Esophagus (tissue), 2 donors: ENCODE measurements at places on chromosomes 6 and 20. TPM values are rescaled to one million over a fixed set of nuclear protein-coding genes. Genes with fewer than 3 reads are reported as not detected.

The SIRPB2 gene
- polyA plus RNA-seq, result 0.41 TPM

The CENPW gene
- polyA plus RNA-seq, result 62.3 TPM

The DUSP15 gene
- polyA plus RNA-seq, result 0.55 TPM

The LHFPL5 gene
- not detected for polyA plus RNA-seq

The GPRC6A gene
- not detected for polyA plus RNA-seq

The SLC17A9 gene
- polyA plus RNA-seq, result 3.3 TPM

The PRSS35 gene
- polyA plus RNA-seq, result not detected

The TSPO2 gene
- 0.04 TPM for polyA plus RNA-seq

The TXLNB gene
- polyA plus RNA-seq, result 0.16 TPM

The LZTS3 gene
- polyA plus RNA-seq, result 1.8 TPM

The EYA2 gene
- polyA plus RNA-seq, result 23.6 TPM

The PRL gene
- polyA plus RNA-seq, result not detected

The WFDC2 gene
- 6.1 TPM for polyA plus RNA-seq

The CLPSL1 gene
- polyA plus RNA-seq, result not detected

The CLDN20 gene
- polyA plus RNA-seq, result not detected

The RIN2 gene
- polyA plus RNA-seq, result 14.0 TPM

The CST4 gene
- polyA plus RNA-seq, result not detected

The RIPPLY2 gene
- polyA plus RNA-seq, result 0.09 TPM

The BPIFB2 gene
- polyA plus RNA-seq, result 0.08 TPM

The SLC12A5 gene
- 0.25 TPM for polyA plus RNA-seq

The SLC17A1 gene
- polyA plus RNA-seq, result not detected

The WRNIP1 gene
- polyA plus RNA-seq, result 50.0 TPM

The LST1 gene
- 2.8 TPM for polyA plus RNA-seq

The ZBTB22 gene
- polyA plus RNA-seq, result 11.6 TPM

The APCDD1L gene
- 0.06 TPM for polyA plus RNA-seq

The SLC35B3 gene
- polyA plus RNA-seq, result 9.1 TPM

The HSPA12B gene
- 2.3 TPM for polyA plus RNA-seq

The SPTLC3 gene
- polyA plus RNA-seq, result 3.5 TPM

The BPIFB1 gene
- polyA plus RNA-seq, result 1.4 TPM

The KCNK5 gene
- polyA plus RNA-seq, result 2.5 TPM

The PCIF1 gene
- polyA plus RNA-seq, result 20.9 TPM

The ERVFRD-1 gene
- polyA plus RNA-seq, result 0.02 TPM

The RFX6 gene
- 0.01 TPM for polyA plus RNA-seq

The NHLRC1 gene
- 1.4 TPM for polyA plus RNA-seq

The PAX1 gene
- 0.12 TPM for polyA plus RNA-seq

The TMEM170B gene
- 0.22 TPM for polyA plus RNA-seq

The XKR7 gene
- not detected for polyA plus RNA-seq

The EDN1 gene
- polyA plus RNA-seq, result 2.2 TPM

The TMEM217 gene
- 2.6 TPM for polyA plus RNA-seq

The FANCE gene
- polyA plus RNA-seq, result 4.6 TPM

The OOEP gene
- polyA plus RNA-seq, result 0.34 TPM
